ENCODE measurements at places on chromosomes 12 and 14.

- DNase-seq: no peak
Measured at GRCh38 chr12:105705765-105706164, 375.3 kb downstream of the C12orf75 start.

DNA sequence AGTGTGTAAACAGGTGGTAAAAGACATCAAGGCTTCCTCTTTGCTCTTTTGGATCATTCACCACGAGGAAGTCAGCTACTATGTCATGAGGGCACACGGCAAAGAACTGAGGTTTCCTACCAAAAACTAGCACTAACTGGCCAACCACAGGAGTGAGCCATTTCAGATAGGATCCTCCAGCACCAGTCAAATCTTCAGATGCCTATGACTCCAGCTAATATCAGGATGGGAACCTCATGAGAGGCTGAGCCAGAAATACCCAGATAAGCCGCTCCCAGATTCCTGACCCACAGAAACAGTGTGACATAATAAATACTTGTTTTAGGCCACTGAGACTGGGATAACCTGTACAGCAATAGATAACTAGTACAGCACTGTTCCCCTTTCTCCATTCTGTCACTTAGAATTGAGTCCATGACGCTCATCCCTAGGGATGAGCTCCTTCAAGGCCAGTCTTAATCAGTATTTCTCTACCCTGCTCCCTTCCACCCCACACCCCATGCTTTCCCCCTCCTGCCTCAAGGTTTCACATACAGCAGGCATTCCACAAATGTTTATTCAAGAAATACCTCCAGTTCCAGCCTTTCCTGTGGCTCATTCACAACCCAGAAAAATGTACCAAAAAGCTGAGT lies 68.4 kb downstream of the PPM1H start:
- no peak for DNase-seq

GRCh38 chr12:127590868-127591267 lies 676.1 kb upstream of the TMEM132C start:
- DNase-seq: no peak

DNA sequence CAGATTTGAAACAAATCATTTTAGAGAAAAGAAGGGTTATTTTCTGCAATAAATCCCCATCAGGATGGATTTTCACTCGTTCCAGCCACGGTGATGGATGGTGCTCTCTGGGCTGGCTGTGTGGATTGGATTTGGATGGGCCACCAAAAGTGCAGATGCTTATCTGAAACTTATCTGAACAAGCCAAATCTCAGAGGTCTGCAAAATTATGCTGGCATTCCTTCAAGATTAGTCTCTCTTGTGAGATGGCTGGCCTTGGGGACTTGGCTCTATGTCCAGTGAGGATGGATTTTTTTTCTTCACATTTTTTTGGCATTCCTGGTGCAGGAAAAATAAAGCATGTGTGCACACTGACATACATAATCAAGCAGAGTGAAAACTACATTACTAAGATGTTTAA lies 341.9 kb downstream of the GXYLT1 start:
- DNase-seq: no peak

DNA sequence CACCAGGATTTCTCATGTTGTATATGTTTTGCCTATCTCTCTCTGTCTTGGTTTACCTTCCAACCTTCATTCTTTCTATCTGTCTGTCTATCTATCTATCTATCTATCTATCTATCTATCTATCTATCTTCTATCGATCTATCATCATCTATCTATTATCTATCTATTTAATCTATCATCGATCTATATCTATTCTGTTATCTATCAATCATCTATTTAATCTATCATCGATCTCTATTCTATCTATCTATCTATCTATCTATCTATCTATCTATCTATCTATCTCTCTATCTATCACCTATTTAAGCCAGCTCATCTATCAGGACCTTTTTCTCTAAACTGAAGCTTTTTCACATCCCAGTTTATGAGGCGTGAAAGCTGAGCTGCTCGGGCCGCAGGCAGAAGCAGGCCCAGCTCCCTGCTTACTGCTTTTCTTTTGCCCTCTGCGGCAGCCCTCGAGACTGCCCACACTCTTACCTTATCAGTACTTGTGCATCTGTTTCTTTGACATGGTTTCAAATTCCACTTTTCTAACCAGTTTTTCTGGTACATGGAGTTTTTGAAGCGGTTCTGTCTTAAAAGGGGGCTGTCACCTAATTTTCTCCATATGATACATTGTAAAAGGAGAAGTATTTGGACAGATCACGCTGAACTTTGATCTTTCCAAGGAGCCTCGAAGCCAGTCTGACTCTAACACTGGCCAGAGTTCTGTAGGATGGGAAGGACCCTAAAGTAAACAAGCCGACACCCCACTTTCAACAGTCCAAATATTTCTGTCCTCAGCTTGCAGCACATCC lies 44.4 kb upstream of the GSG1 start:
- no peak for DNase-seq

DNA sequence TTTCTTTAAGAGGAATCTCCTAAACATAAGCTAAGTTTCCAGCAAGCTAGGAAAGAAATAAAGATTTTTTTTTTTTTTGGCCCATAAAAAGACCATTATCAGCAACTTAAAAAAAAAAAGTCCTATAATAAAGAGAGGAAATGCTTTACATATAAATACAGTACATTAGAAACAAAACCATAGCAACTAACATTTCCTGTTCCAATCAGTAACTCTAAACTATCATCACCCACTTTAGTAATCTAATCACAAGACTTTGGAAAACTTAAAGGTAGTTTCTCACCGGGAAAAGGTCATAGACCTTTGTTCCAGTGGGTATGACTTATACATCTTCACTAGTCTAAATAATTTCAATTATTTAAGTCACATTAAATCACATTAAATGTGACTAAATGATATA lies 11.1 kb downstream of the SPTSSA start:
- no peak for DNase-seq

DNA sequence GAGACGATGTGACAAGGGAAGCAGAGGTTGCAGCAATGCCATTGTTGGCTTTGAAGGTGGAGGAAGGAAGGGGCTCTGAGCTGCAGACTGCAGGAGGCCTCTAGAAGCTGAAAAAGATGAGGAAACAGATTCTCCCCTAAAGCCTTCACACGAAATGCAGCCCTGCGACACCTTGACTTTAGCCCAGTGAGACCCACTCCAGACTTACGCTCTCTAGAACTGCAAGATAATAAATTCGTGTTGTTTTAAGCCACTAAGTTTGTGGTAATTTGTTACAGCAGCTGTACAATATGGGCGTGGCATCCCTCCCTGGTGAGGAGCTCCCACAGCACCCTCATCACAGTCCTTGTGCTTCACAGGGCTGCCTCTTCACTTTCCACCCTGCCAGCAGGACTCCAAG lies 53.2 kb downstream of the GOLGA5 start:
- DNase-seq: no peak

DNA sequence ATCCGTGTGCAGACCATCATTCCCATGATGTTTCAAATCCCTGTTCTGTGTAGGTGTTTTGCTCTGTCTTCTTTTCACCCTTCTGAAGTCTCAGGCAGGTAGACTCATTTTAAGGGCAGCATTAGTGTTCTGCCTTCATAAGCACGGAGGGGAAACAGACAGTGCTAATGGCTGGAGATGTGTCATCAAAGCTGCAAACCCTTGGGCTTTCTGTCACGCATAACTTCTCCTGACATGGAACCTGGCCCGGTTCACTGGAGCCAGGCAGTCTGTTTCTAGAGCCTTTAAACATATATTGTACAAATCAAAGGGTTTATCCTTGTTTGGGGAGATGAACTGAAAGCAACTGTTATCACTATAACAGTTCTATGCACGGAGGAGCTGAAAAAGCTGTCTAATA lies 141.4 kb downstream of the TMEM132D start:
- no peak for DNase-seq

DNA sequence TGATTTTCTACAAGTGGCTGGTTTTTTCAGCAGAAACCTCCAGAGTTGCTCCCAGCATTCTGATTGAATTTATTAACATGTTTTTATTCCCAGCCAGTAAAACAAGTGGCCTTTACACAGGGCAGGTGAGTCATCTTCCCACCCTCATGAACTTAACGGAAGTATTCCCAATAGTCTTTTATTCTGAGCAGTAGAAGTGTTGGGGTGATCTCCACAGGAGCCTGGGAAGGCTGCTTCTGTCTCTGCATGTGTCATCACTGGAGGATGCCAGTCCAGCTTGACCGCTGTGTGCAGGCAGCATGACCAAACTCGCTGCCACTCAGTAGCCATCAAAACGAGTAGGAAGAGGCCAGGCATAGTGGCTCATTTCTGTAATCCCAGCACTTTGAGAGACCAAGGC lies 13.4 kb upstream of the DNAH10 start:
- no peak for DNase-seq

GRCh38 chr12:7032990-7033389 lies 14.7 kb upstream of the LPCAT3 start:
- no peak for DNase-seq

DNA sequence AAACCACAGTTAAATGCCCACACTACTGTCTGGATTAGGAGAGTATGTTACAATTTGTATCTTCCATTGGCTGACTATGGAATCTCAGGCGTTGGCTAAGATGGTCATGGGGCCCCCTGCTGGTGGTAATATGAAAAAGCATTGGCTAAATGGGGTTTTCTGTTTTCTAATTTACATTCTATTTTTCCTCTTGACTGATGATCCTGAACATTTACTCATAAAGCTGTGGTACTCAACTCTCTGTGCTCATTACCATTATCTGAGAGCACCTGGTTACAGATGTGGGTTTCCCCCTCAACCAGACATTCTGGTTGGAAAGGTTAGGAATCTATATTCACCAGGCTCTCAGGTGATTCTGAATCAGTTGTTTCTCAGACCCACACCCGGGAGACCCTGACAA lies 64.8 kb downstream of the WSCD2 start:
- DNase-seq: peak; percentile 23

DNA sequence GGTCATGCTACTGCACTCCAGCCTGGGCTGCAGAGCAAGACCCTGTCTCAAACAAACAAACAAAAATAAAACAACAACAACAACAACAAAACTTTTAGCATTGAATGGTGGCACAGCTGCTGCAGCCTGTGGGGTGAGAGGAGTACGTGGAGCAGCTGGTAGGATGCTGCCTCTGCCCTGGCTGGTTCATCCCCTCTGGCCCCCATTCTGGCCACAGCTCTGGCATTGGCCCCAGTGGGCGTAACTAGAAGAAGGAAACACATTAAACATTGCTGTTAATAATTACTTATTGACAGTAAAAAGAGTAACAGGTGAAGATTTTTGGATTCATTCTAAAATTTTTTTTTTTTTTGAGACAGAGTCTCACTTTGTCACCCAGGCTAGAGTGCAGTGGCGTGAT lies 28.8 kb upstream of the C2CD5 start:
- DNase-seq: no peak

GRCh38 chr14:33114331-33114730 lies 175.7 kb downstream of the NPAS3 start:
- DNase-seq: no peak

DNA sequence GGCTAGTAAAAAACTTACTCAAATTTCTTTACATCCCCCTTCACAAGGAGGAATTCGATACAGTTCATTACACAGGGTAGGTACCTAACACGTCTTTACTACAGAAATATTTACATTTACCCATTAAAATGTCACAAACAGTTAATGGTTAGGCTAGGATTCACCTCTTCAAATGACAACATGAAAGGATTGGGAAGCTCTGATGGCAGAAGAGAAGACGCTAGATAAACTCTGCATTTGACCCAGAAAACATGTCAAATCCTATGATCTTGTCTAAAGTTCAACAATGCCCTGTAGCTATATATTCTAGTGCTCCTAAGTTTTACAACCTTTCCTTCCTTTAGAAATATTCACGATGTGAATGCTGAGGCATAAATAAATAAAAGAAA lies 64.8 kb downstream of the DENND5B start:
- no peak for DNase-seq

DNA sequence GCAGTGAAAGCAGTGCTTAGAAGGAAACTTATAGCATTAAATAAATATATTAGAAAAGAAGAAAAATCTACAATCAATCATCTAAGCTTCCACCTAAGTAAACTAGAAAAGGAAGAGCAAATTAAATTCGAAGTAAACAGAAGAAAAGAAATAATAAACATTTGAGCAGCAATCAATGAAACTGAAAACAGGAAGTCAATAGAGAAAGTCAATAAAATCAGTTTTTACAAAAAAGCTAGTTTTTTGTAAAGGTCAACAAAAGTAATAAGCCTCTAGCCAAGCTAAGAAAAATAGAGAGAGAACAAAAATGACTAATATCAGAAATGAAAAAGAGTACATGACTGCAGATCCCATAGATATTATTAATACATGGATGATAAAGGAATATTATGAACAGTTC lies 34.2 kb upstream of the KTN1 start:
- DNase-seq: no peak

GRCh38 chr14:71245659-71246361 lies 338.6 kb downstream of the PCNX1 start:
- no peak for DNase-seq

GRCh38 chr12:26255893-26256645 lies 60.7 kb downstream of the SSPN start:
- DNase-seq: no peak

DNA sequence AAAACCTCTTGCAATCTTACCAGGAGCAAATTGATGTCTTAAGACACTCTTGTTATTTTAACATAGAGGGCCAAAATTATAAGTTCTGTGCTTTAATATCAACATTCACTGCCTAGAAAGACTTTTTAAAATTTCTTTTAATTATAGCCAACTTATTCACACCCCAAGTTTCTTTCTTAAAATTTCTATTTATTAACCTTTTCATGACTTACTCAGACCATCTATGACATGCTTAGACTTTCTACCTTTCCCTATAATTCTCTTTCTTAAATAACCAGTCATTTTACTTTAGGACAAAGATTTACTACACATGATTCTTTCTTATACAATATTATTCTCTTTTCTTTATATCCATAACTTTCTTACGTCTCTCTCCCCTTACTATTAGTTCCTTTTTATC lies 220.4 kb downstream of the NUBPL start:
- DNase-seq: no peak

- DNase-seq: no peak
Measured at GRCh38 chr14:68112442-68112841, 292.9 kb downstream of the RAD51B start.

Measured in GM12892 (cell line).